ENCODE measurements at places on chromosomes 2 and 18. TPM values are rescaled to one million over a fixed set of nuclear protein-coding genes. Genes with fewer than 3 reads are reported as not detected.
A peak's percentile ranks its signal among the peaks of the same experiment; 100 is the strongest.

The ITGB6 gene
- total RNA-seq = under 0.01 TPM

The ATOH8 gene
- total RNA-seq = 7.9 TPM

- DNase-seq = no peak
Measured at GRCh38 chr2:130302164-130302886, 40.4 kb upstream of the IMP4 start.

The ST8SIA5 gene
- not detected for total RNA-seq

DNA sequence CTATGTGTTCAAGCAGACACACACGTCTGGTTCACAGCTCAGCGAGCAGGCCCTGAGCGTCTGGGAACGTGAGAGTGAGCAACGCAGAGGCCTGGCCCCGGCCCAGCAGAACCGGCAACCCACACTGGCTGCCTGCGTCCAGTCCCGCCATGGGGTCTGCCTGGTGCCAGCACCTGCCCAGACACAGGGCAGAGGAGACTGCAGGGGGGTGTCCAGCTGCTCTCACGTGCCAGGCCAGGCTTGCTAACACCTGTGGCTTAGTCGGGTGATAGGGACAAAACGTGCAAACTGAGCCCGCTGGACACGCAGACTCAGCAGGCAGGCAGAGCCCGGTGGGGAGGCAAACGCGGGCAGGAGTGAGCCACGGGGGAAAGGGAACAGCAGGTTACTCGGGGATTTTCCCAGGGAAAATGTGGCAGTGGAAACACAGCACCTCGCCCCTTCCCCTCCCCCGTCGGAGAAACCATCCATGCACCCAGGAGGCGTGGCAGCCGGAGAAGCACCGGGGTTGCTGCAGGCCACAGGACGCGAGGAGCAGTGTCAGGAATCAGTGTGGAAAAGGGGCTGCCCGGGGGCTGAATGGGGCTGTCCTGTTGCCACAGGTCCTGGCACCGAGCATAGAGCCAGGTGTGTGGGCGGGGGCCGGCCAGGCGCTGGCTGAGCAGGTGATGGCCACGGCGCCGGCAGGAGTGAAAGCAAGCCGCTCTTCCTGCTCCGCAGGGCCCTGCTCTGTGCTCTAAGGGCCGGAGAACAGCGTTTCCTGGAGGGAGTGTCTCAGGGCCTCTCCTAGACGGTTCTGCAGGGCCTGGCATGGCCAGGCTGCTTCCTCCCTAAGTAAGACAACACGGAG lies 154.7 kb downstream of the HDAC4 start:
- DNase-seq = no peak

DNA sequence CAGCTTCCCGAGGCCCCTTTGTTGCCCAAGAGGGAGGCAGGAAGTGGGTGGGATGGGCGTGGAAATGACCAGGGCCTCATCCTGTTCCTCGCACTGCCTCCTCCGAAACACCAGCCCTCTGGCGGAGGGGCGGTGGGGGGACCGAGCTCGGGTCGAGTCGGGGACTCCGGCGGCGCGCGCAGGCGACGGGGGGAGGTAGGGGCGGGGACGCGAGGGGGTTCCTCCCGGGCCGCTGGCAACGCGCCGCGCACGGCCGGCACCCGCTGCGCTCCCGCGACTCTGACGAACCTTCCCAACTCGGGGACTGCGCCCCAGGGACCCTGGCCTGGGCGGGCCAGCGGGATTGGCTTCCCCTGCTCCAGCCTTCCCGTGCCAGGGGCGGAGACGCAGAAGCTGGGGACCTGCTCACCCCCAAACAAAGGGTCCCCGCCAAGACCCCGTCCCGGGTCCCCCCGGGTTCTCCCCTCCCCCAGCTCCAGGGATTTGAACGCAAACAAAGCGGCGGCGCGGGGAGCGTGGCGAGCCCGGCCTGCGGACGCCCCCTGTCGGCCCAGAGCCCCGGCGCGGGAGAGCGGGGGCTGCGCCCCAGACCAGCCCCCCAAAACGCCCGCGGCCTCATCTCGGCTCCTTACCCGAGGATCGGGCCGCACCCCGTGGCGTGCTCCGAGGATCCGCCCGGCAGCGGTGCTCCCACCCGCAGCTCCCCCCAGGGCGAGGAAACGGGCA lies 1.2 kb downstream of the SEMA4C start:
- DNase-seq = peak; percentile 91

DNA sequence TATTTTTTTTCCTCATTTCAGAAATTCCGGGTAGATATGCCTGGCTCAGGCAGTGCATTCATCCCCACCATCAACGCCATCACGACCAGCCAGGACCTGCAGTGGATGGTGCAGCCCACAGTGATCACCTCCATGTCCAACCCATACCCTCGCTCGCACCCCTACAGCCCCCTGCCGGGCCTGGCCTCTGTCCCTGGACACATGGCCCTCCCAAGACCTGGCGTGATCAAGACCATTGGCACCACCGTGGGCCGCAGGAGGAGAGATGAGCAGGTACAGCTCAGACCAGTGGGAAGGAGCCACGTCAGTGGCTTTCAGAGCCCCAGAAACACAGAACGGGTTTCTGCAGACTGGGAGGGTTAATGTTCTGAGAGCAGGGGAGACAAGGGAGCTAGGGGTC lies 11.4 kb downstream of the FOSL2 start:
- DNase-seq = no peak

The TUBB8B gene
- total RNA-seq = not detected

DNA sequence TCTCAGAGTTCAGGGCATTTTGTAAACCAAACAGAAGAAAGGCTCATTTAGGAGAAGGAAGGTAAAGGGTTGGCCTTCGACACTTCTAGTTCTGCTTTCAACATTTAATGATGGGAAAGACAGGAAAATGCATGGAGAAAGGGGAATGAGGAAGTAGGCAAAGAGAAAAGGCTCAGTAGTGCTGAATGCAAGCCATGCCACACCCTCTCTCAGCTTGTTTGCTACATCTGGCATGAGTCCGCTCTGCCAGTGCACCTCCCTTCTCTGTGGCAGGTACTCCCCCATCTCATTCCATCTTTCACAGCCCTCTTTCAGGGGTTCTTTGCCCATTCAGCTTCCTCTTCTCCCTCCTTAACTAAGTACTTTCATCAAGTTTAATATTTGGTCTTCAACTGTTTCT lies 120.9 kb upstream of the ITGB6 start:
- no peak for DNase-seq

The AFF3 gene
- total RNA-seq = 13.9 TPM

- no peak for DNase-seq
Measured at GRCh38 chr2:157603198-157603597, 25.5 kb downstream of the ACVR1C start.

- peak; percentile 25 for DNase-seq
Measured at GRCh38 chr2:150469706-150470274, 17.7 kb downstream of the RND3 start.

The KCNJ3 gene
- not detected for total RNA-seq

DNA sequence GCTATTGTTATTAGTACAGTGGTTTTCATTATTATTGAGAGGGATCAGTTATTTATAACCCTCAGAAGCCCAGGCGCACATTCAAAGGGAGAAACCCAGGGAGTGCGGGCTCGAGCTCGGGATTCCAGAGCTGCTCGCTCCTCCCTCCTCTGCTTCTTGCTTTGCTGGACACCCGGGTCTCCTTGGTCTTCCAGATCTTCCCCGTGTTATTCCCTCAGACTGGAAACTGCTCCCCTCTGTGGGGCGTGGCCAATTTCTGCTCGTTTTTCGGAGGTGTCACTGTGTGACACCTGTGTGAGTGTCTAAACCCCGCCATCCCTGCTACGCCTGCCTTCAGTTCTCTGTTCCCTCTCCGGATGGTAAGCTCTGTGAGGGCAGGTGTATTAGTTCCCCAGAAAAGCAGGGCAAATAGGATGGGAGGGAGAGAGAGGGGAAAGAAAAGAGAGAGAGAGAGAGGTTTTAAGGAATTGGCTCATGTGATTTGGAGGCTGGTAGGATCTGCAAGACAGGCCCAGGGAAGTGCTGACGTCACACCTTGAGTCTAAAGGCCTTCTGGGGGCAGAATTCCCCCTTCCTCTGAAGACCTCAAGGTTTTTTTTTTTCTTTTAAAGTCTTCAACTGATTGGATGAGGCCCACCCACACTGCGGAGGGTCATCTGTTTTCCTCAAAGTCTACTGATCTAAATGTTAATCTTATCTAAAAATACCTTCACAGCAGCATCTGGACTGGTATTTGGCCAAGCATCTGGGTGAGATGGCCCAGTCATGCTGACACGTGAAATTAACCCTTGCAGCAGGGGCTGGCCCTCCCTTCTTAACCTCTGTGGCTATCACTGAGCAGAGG lies 457.3 kb upstream of the ID2 start:
- no peak for DNase-seq
